ENCODE measurements at places on chromosomes 12 and 14.
A peak's percentile ranks its signal among the peaks of the same experiment; 100 is the strongest.

GRCh38 chr12:106999446-106999845, 12.5 kb upstream of the MTERF2 start:
- peak; percentile 62 for DNase-seq

- DNase-seq: no peak
These were observed 45.7 kb downstream of the SPATS2 start for GRCh38 chr12:49413010-49413409.

DNA sequence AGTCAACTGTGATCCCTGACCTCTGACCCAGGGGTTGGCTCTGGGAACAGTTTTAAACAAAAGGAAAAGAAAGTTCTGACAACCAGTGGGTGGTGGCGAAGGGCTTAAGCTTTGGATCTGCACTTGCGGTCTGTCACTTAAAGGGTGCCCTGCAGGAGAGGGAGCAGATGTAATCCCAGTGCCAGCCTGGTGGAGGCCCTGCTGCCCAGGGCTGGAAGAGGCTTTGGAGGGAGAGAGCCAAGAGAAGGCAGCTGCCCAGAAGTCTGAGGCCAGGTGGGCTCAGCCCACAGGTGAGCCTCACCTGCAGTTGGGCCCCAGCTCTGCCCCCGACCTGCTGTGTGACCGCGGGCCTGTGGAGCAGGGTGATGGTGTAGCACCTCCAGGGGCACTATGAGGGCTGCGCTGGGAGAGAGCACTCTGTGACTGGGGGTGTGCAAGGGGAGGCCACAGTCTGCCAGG, 19.1 kb downstream of the SH2B3 start:
- no peak for DNase-seq

DNA sequence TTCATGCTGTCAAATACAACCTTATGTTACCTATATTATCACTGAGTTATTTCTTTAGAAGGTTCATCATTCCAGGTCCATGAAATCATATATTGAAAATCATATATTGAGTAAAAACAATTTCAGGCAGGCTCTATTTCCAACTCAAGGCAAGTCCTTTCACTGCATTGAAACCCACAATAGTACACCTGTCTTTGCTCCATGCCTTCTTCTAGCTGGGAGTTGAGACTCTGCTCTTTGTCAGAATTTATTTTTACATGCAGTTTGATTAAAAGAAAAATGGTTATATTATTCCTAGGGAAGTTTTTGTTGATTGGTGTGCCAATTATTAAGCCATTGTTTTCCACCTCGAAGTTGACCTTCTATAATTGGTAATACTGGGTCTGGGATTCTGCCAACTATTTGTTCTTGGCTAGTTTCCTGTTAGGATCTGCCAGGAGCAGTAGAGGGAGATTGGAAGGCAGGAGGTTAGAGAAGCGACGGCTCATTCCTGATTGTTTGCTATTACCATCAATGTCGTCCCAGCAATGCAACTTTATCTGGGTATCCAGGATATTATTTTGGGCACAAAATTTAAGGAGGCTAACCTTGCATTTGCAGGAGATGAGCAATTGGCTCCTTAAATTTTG, 79.5 kb upstream of the MIS18BP1 start:
- no peak for DNase-seq

DNA sequence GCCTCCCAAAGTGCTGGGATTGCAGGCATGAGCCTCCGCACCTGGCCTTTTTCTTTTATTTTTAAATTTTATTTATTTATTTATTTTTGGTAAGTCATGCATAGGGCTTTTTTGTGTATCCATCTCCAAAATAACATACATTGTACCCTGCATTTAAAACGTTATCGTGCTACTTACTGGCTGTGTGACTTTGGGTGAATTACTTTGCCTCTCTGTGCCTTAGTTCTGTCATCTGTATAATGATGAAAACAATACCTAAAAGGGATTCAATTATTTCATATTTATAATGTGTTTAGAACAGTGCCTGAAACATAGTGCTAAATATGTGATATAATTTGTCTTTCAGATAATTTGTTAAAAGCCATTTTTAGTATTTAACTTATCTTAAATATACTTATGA, 19.6 kb downstream of the ZCRB1 start:
- DNase-seq: no peak

GRCh38 chr12:3313675-3314663, 177.0 kb upstream of the PRMT8 start:
- DNase-seq: no peak

DNA sequence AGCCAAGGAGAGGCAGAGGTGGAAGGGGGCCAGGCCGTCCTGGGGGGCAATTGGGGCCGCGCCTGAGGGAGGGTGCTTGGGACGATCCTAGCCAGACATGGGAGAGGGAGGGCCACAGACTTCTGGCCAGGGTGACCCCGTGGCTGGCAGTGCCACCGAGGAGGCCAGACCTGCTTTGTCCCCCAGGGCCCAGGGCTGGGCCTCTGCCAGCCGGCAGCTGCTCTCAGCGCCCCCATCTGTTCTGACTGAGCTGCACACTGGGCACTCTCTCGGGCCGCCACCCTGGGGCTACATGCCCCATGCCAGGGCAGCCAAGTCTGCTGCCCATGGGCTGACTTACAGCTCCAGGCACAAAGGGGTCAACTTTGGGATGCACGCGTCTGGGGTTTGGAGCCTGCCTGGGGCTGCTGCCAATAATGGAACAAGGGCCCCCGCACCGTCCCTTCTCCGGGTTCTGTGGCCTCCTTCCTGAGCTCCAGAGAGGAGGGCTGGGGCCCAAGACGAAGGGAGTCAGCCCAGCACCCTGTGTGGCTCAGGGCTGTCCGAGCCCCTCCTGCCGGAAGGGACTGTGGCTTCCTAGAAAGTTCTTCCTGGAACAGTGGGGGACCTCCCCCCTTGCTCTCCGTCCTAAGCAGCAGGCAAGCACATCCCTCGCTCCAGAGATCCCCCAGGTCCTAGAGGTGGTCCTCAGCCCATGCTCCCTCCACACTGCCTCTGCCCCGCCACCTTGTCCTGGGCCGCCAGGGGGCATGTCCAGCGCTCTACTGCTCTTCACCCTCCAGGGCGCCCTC, 1.1 kb downstream of the ADSS1 start:
- DNase-seq: no peak

- DNase-seq: no peak
These were observed 21.8 kb downstream of the DHX37 start for GRCh38 chr12:124967016-124967739.

DNA sequence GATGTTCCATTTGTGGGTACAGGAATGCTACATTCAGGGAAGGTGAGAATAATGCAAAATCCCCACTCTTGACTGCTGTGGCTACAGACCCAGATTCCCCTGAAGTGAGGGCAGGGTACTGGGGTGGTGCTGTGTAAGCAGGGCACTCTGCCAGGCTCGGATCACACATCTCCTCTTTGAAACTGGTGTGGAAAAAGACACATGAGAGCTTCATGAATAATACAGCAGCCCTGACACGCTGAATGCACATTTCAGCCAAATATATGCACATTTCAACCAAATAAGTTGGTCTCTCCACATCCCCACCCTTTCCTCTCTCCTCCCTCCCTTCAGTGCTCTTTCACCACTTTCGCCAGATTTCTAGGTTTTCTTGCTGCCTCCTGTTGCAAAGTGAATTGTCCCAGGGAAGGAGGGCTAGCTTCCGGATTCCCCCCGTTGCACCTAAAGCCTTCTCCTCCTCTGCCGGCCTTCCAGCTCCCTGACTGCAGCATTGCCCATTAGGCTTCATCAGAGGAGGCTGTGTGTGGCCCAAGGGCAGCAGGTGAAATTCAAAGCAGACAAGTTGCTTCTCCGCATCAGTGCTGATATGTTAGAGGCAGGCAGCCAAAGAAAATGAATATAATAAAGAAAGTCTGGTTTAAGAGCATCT, 118.2 kb upstream of the TMCC3 start:
- DNase-seq: no peak

GRCh38 chr12:18546399-18546798, 191.4 kb downstream of the PLCZ1 start:
- no peak for DNase-seq

- no peak for DNase-seq
These were observed 12.2 kb downstream of the SCYL2 start for GRCh38 chr12:100279159-100279558.

GRCh38 chr12:122306407-122306806, 40.1 kb upstream of the VPS33A start:
- no peak for DNase-seq

- DNase-seq: no peak
These were observed 64.8 kb downstream of the PTHLH start for GRCh38 chr12:27907766-27908165.

GRCh38 chr14:82587226-82587625, 1053.6 kb upstream of the SEL1L start:
- DNase-seq: no peak

DNA sequence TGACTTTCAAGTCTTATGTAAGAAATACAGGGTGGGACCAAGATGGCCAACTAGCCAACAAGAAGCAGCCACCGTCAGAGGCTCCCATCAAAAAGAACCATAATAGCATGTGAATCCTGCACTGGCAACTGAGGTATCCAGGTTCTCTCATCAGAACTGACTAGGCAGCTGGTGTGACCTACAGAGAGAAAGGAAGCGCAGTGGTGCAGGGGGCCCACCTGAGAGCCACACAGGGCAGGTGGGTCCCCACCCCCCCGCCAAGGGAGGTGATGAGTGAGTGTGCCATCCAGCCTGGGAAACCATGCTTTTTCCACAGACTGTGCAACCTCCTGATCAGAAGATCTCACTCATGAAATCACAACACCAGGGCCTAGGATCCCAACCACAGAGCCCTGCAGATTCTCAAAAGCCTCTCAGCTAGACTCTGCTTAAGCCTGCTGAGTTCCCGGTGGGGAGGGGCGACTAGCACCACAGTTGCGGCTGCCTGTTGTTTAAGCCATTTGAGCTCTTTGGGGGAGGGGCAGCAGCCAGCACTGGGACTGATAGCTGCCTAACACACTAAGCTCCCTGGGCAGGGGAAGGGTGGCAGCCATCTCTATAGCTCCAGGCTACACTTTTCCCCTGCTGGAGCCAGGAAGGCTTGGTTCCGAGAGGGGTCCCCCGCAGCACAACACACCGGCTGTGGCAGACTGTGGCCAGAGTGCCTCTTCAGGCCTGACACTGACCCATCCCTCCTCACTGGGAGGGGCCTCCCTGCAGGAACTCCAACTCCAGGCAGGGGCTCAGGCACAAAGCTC, 75.3 kb downstream of the GARIN6 start:
- no peak for DNase-seq

DNA sequence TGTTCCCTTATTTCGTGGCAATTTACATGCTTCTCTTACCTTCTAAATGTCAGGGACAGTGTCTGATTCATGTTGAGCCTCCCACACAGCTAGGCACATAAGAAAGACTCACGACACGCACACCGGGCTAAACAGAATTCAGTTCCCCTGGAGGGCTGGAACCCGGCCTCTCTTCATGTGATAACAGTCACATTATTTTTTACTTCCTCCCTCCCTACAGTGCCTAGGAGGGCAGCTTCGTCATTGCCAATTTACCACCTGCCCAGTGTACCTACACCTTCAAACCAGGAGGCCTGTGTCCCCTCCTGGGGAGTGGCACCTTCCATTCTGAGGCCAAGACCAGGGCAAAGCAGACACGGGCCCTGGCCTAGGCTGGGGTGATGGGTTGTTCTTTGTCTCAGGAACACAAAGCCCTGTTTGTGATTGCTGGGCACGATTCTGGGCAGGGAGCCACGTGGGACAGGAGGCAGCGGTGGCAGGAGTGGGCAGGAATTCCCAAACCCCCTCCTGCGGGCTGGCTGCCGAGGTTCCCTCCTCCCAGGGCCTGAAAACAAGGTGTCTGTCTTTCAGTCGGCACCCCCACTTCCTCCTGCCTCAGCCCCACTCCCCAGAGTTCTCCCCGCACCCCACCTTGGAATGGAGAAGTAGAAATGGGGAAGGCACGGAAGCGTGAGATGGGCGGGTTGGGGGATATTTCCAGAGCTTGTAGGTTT, 6.8 kb upstream of the RASAL1 start:
- no peak for DNase-seq

GRCh38 chr12:14256121-14256520, 109.4 kb upstream of the ATF7IP start:
- DNase-seq: no peak

GRCh38 chr12:77058740-77059139, 6.6 kb downstream of the E2F7 start:
- DNase-seq: no peak

DNA sequence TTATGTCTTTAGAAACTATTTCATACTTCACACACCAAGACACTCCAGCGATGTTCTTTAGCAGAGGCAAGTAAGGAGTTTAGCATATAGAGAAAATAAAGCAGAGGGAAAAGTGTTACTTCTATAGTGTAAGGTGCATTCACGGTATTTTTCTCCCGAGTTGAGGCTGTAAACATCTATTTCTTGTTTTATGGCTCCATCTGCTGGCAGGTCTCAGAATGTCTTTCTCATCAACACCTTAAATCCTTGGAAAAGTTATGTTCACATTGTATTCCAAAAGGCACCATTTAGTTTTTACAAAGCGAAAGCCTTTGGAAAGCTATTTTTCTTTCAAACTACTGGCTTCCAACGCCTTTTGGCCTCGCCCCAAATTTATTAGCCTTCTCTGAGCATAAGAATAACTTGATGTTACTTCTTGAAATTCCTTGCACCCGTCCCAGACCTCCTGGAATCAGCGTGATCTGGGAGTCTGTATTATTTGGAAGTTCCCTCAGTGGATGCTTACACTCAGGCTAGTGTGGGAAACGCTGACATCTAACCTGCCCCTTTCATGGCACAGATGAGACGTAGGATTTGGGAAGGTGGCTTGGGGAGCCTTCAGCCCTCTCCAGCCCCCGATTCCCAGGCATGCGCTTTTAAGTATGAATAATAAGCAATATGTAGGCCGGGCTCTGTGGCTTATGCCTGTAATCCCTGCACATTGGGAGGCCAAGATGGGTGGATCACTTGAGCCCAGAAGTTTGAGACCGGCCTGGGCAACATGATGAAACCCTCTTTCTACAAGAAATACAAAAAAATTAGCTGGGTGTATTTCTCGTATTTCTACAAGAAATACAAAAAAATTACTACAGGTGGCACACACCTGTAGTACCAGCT, 1.9 kb upstream of the PIWIL1 start:
- DNase-seq: no peak

GRCh38 chr14:93736378-93737014, 51.8 kb downstream of the PRIMA1 start:
- no peak for DNase-seq

- DNase-seq: no peak
These were observed 266.3 kb downstream of the AACS start for GRCh38 chr12:125331342-125332052.

GRCh38 chr12:97223419-97223818, 239.2 kb upstream of the RMST start:
- DNase-seq: no peak

GRCh38 chr12:6354495-6355393, 12.9 kb upstream of the TNFRSF1A start:
- no peak for DNase-seq

All from RWPE2 (cell line).